Chondrocyte (in vitro differentiated cells): ENCODE measurements at places on chromosomes 6 and 20. TPM values are rescaled to one million over a fixed set of nuclear protein-coding genes. Genes with fewer than 3 reads are reported as not detected.

The SAMD5 gene
- total RNA-seq = 9.2 to 23.9 TPM (median 9.4 TPM) in 3 replicates

The UFL1 gene
- 24.5 to 28.2 TPM (median 25.3 TPM) in 3 replicates for total RNA-seq

The LY6G6C gene
- total RNA-seq = 0.30 TPM in 1 of 3 replicates, not detected in the others

The BPIFB2 gene
- not detected in 3 replicates for total RNA-seq

The PFDN6 gene
- 25.3 to 35.5 TPM (median 27.8 TPM) in 3 replicates for total RNA-seq

The PRICKLE4 gene
- total RNA-seq = 3.1 to 5.9 TPM (median 3.6 TPM) in 3 replicates

The PPP1R3G gene
- total RNA-seq = 0.56 to 2.6 TPM (median 2.2 TPM) in 3 replicates

DNA sequence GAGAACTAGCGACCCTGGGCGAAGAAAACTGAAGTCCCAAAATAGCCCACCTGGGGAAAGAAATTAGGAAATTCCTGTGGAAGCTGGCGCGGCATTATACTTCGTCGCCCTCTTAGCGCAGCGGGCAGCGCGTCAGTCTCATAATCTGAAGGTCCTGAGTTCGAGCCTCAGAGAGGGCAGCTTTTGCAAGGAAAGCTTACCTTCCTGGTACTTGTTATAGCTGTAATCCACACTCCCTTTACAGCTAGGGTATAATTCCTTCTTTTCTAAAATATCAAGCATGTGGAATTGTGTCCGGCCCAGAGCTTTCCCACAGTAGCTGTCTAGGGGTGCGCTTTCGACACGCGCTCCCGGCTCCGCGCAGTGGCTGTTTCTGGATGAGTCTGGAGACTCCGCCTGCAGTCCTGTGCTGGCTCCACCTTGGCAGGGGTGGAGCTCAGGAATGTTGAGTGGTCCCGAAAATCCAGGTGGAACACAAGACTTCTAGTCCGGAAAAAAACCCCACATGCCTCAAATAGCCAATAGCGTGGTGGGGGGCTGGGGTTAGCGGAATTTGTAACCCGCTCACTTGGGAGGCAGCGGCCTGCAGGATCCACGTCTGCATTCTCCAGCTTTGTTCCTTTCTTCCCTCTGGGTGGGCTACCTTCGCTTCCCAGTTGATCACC lies 83.7 kb upstream of the ZNF322 start:
- H3K4me1 ChIP-seq = peaks cover 18% of the 10 kb centered on the region
- peak overlapping the region; percentile 79 for H3K4me3 ChIP-seq
- peaks cover 11% of the 10 kb centered on the region for H3K27me3 ChIP-seq
- no peak for DNase-seq
- no peak overlapping the region for H3K27ac ChIP-seq

DNA sequence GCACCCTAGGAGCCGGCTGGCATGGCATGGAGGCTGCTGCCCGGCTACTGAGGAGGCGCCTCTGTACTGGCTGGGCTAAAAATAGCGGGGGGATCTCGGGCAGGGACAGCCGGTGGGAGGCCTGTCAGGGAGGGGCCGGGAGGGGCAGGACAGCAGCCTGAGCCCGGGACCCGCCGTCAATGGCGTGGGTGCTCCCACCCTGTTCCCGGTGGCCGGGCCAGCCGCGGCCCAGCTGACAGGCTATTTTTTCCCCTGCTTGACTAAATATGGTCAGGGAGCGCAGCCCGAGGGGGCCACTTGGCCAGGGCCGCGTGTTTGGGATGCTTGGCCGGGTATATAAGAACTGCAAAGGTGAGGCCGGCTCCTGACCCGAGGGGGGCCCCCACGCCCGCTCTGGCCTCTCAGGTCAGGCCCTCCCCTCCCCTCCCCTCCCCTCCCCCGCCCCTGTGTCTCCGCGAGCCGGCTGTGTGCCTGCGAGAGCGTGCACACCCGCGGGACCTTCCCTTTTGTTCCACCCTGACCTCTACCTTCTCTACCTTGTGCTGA lies 74.4 kb upstream of the GATA5 start:
- no peaks in the 10 kb centered on the region for H3K36me3 ChIP-seq
- no peak for DNase-seq
- no peak overlapping the region for H3K27ac ChIP-seq
- peaks cover 25% of the 10 kb centered on the region for H3K27me3 ChIP-seq

DNA sequence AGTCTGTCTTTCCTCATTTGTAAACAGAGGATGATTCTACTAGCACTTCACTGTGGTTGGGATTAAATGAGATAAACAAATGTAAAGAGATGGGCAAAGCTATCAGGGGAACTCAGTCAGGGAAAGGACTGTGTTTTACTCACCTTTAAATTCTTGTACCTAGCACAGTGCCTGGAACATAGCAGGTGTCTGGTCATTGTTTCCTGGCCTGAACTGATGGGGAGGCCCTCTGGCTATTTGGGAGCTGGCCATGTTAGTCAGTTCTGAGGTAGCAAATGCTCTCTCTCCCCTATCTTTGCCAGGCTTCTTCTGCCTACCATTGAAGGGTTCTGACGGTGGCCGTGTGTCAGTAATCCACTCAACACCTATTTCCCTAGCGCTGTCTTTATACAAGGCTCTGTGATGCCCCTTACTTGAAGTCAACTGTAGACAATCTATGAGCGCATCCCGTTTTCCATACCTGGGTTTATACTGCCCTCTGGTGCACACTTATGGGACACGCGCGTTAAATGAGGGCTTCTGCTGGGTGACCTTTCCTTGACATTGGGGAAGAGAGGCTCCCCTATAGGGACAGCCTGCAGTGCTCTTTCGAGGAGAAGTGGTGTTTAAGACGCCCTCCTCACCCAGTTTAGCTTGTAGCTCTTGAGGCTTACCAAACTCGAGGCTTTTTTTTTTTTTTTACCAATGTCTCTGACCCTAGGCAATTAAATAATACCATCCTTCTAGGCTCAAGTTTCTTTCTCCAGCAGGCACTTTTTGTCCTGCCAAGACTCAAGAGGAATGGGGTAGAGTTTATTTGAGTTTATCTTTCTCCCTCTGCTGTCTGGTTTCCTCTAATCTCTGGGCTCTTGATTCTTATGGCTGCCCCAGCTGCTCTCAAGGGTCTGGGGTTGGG lies 4.0 kb upstream of the SPATS1 start:
- H3K4me3 ChIP-seq = no peak overlapping the region
- no peaks in the 10 kb centered on the region for H3K36me3 ChIP-seq
- DNase-seq = no peak
- peaks cover 6% of the 10 kb centered on the region for H3K4me1 ChIP-seq
- H3K27ac ChIP-seq = no peak overlapping the region
- H3K27me3 ChIP-seq = peaks cover 36% of the 10 kb centered on the region

GRCh38 chr6:119908157-119908556 lies 558.6 kb upstream of the MAN1A1 start:
- no peak overlapping the region for H3K27ac ChIP-seq
- H3K4me3 ChIP-seq = no peak overlapping the region
- no peak for DNase-seq
- peaks cover 2% of the 10 kb centered on the region for H3K27me3 ChIP-seq
- H3K36me3 ChIP-seq = no peaks in the 10 kb centered on the region
- no peaks in the 10 kb centered on the region for H3K4me1 ChIP-seq

GRCh38 chr20:50229156-50229607 lies 38.6 kb downstream of the CEBPB start:
- no peaks in the 10 kb centered on the region for H3K36me3 ChIP-seq
- H3K4me1 ChIP-seq = peaks cover 20% of the 10 kb centered on the region
- H3K4me3 ChIP-seq = no peak overlapping the region
- H3K27me3 ChIP-seq = no peaks in the 10 kb centered on the region
- DNase-seq = no peak

GRCh38 chr20:43446361-43446879 lies 11.3 kb upstream of the SRSF6 start:
- no peak overlapping the region for H3K4me3 ChIP-seq
- no peaks in the 10 kb centered on the region for H3K36me3 ChIP-seq
- no peak for DNase-seq
- no peak overlapping the region for H3K27ac ChIP-seq

GRCh38 chr6:114042267-114043016 lies 71.5 kb upstream of the HDAC2 start:
- H3K27me3 ChIP-seq = no peaks in the 10 kb centered on the region
- H3K4me1 ChIP-seq = no peaks in the 10 kb centered on the region
- H3K27ac ChIP-seq = no peak overlapping the region
- H3K36me3 ChIP-seq = no peaks in the 10 kb centered on the region
- DNase-seq = no peak

- no peak overlapping the region for H3K27ac ChIP-seq
- DNase-seq = no peak
- H3K4me3 ChIP-seq = no peak overlapping the region
- H3K36me3 ChIP-seq = no peaks in the 10 kb centered on the region
- no peaks in the 10 kb centered on the region for H3K4me1 ChIP-seq
- peaks cover 11% of the 10 kb centered on the region for H3K27me3 ChIP-seq
These were observed 352.5 kb downstream of the CDH26 start for GRCh38 chr20:60310560-60311349.

GRCh38 chr6:151257985-151258445 lies 18.2 kb downstream of the AKAP12 start:
- no peaks in the 10 kb centered on the region for H3K36me3 ChIP-seq
- no peaks in the 10 kb centered on the region for H3K27me3 ChIP-seq

- no peaks in the 10 kb centered on the region for H3K27me3 ChIP-seq
- no peak overlapping the region for H3K27ac ChIP-seq
- no peak overlapping the region for H3K4me3 ChIP-seq
- H3K36me3 ChIP-seq = no peaks in the 10 kb centered on the region
These were observed 76.8 kb downstream of the SASH1 start for GRCh38 chr6:148419430-148419829.

DNA sequence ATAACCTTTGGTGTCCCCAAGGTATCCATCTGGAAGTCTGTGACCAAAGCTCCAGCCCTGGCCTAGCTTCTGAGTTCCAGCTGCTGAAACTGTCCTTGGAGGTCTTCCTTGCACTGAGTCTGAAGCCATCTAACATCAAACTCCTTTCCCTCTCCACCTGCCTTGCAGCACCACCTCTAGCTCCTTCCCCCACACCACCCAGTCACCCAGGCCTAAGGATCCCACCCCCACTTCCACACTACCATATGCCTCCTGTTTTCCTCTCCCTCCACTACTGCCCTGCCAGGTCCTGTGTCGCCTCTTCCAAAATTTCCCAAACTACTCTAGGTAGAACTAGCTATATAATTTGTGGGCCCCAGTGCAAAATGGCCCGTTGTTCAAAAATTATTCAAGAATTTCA lies 10.8 kb upstream of the MATN4 start:
- no peak overlapping the region for H3K4me3 ChIP-seq
- no peaks in the 10 kb centered on the region for H3K27me3 ChIP-seq
- no peak for DNase-seq
- H3K4me1 ChIP-seq = peaks cover 4% of the 10 kb centered on the region
- peak overlapping the region; percentile 73 for H3K27ac ChIP-seq

- H3K27me3 ChIP-seq = no peaks in the 10 kb centered on the region
- peaks cover 5% of the 10 kb centered on the region for H3K4me1 ChIP-seq
- H3K36me3 ChIP-seq = peaks cover 12% of the 10 kb centered on the region
- H3K4me3 ChIP-seq = no peak overlapping the region
These were observed 70.0 kb downstream of the CNKSR3 start for GRCh38 chr6:154440422-154441043.

- no peak overlapping the region for H3K4me3 ChIP-seq
- peaks cover 36% of the 10 kb centered on the region for H3K4me1 ChIP-seq
- no peaks in the 10 kb centered on the region for H3K27me3 ChIP-seq
- H3K36me3 ChIP-seq = peaks cover 1% of the 10 kb centered on the region
- H3K27ac ChIP-seq = no peak overlapping the region
These were observed 44.4 kb downstream of the RNF144B start for GRCh38 chr6:18431581-18431980.

DNA sequence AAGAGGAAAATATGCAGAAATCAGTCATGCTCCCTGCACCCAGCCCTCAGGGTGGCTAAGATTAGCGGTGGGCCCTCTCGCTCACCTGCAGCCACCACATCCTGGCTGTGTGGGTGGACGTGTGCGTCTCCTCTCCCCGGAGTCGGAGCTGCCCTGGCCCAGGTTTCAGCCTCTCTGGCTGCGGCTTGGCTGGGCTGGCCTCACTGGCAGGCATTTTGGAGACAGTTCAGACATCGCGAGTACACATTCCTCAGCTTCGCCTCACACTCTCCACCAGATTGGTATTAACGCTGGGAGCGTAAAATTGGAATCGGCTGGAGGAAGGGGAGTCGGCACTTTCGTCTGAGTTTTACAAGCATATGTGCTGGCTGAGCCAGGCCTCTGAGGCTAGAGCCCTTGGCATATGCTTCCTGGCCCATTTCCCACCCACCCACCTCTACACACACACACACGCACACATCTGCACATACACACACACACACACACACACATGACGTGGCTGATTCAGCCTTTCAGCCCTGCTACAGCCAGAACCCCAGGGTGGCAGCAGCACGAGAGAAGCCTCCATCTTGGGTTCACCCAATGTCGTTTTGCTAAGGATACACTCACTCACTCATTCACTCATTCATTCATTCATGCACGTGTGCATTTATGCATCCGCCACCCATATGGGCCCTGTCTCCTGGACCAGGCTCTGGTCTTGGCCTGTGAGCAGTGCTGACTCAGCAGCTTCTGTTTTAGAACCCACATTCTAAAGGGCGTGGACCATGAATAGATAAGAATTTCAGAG lies 42.9 kb downstream of the BCAS4 start:
- H3K27ac ChIP-seq = peak overlapping the region; percentile 45
- H3K27me3 ChIP-seq = no peaks in the 10 kb centered on the region
- H3K4me3 ChIP-seq = no peak overlapping the region
- DNase-seq = no peak
- H3K4me1 ChIP-seq = peaks cover 17% of the 10 kb centered on the region
